Activated effector memory CD4-positive, alpha-beta T cell treated with Interleukin-2 at 50 U/mL for 16 hours (primary cell): ENCODE measurements at places on chromosomes 6 and 20.

GRCh38 chr6:11386726-11387125, 150.8 kb upstream of the TMEM170B start:
- DNase-seq = no peak

DNA sequence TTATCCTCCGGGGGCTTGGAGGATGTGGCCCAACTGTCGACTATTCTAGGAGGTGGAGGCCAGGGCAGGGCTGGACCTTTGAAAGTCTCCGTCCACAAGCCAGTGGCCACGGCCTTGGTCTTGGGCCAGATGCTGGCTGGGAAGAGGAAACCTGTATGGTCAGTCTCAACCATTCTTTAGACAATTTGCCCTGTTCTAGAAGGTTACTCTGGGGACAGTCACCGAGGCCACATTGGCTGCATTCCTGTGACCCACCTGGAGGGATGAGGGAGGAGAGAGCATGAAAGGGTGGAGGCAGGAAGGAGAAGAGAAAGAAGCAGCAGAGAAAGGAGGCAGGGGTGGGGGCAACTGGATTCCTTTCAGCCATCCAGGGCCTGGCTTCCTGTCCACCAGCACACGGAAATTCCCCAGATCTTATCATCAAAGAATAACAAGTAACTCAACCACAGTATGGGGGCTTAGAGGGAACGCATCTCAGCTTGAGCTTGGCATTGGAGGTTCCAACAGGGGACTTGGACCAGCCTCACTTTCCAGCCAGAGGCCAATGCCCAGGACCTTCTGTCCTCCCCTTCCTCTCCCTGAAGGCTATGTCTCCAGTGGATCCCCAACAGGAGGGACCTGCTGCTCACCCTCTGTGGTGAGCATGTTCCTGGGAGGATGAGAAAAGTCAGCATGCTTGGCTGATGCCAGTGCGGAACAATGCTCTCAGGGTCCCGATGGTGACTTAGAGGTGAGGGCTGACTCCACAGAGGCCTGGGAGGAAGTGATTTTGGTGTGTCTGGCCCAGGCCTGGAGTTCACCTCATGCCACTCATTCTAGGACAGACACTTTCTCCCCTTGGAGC, 30.4 kb downstream of the TGM2 start:
- DNase-seq = no peak

GRCh38 chr6:158071121-158072082, 89.7 kb downstream of the SYNJ2 start:
- DNase-seq = no peak

DNA sequence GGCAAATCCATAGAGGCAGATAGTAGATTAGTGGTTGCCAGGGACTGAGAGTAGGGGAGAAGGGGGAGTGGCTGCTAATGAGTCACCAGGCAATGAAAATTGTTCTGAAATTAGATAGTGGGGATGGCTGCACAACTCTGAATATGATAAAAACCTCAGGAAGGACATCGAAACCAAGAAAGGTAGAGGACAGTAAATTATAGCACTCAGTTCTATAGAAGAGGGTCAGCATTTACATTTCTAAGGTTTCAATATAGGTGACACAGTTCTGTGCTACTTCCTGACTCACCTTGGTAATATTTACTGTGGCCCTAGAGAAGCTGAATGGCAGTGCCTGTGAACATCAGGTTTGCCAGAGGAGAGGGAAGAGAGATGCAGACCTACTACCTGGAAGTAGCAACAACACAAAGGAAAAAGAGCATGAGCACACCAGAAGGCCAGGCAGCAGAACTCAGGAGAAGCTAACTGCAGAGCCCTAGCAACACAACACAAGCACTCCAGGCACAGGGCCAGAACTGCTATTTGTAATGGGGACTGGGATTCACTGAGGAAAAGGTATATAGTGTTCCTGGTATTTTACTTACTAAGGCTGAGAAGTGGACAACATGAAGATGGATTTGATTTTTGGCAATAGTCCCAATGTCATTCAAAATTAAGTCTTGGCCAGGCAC, 75.9 kb downstream of the PLCG1 start:
- DNase-seq = no peak

- DNase-seq = no peak
These were observed 1.2 kb upstream of the ZNF184 start for GRCh38 chr6:27474172-27474465.

GRCh38 chr6:41191569-41191968, 9.4 kb downstream of the TREML2 start:
- DNase-seq = no peak

GRCh38 chr20:62405108-62405980, 1.7 kb downstream of the CABLES2 start:
- DNase-seq = no peak

DNA sequence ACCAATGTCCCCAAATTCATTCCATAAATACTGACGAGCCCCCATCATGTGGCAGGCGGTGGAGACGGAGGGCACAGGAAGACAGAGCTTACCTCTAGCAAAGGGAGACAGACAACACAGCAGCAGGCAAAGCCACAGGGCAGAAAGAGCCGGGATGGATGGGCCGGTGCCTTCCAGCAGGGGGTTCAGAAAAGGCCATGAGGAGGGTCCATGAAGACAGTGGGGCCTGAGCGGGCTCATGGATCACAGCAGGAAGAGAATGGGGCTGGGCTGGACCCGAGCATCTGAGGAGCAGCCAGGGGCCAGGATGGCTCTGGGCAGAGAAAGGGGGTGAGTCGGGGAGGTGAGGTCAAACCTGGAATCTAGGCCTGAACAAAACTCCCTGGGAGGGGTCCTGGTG, 42.0 kb downstream of the PREX1 start:
- DNase-seq = no peak
